ENCODE measurements at places on chromosomes 7 and 10. TPM values are rescaled to one million over a fixed set of nuclear protein-coding genes. Genes with fewer than 3 reads are reported as not detected.

DNA sequence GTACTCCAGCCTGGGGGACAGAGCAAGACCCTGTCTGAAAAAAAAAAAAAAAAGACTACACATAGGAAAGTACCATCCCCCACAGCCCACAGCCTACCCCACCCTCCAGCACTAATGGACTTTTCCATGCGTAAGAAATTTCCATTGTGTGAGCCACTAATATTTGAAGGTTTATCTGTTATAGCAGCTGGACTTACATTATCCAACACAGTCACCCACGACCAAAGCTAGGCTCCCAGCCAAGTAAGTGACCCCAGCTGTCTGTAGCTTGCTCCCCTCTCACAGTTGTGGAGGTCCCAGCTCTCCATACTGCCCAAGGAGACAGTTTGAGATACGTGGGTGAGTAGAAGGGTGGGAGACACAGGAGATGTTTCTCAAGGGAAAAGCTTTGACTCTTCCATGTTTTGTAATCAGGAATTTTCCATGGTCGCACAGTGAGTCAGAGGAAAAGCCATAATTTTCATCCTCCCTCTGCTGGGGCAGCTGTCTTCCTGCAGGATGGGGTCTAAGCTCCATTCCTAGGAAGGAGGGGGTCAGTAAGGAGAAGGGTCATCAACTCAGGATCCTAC, 57.4 kb downstream of the CAV1 start:
- no peaks in the 10 kb centered on the region for H3K36me3 ChIP-seq
- no peaks in the 10 kb centered on the region for H3K27me3 ChIP-seq
- no peak overlapping the region for H3K27ac ChIP-seq

DNA sequence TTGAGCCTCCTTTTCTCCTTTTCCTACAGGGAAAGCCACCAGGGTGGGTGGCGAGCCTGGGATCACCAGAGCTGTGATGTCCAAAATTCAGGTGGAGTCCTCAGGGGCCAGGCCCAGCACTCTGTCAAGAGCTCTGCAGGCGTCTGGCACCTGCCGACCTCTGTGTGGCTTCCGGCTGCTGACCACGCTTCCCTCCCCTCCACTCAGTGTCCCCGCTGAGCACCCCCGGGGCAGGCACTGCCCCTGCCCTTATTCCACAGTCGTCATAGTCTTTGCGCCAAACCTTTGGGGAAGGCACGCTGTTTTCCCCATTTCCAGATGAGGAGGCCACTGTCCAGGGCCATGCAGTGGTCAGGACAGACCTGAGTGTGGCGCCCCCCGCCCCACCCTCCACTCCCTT, 7.5 kb downstream of the MTG1 start:
- H3K4me3 ChIP-seq: no peak overlapping the region
- H3K27ac ChIP-seq: peak overlapping the region; percentile 46
- H3K4me1 ChIP-seq: peaks cover 51% of the 10 kb centered on the region
- peaks cover 63% of the 10 kb centered on the region for H3K36me3 ChIP-seq
- H3K27me3 ChIP-seq: no peaks in the 10 kb centered on the region
- peak; percentile 6 for DNase-seq

- no peak overlapping the region for H3K4me3 ChIP-seq
- H3K36me3 ChIP-seq: no peaks in the 10 kb centered on the region
- H3K27ac ChIP-seq: no peak overlapping the region
Observed at GRCh38 chr10:60753152-60753551, 25.1 kb upstream of the CDK1 start.

DNA sequence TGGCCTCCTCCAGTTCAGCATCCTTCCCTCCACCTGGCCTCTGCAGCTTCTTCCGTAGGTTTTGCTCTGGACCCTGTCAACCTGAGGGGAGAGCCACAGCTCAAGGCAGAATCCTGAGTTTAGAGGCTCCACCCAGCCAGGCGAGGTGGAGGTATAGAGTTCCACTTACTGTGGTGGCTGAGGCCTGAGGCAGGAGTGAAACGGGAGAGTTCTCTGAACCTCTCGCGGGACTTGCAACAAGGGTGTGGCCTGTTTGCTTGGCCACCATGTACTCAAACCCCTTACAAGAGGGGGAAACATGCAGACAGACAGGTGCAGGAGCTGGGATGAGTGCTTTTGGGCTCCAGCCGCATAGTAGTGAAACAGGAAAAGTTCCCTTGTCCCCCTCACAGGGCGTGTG, 154.0 kb upstream of the C7orf33 start:
- H3K4me3 ChIP-seq: no peak overlapping the region
- H3K4me1 ChIP-seq: no peaks in the 10 kb centered on the region
- DNase-seq: no peak

- no peaks in the 10 kb centered on the region for H3K27me3 ChIP-seq
- no peaks in the 10 kb centered on the region for H3K36me3 ChIP-seq
- no peak overlapping the region for H3K4me3 ChIP-seq
- no peaks in the 10 kb centered on the region for H3K4me1 ChIP-seq
- no peak overlapping the region for H3K27ac ChIP-seq
Observed at GRCh38 chr7:154409703-154410311, 357.6 kb downstream of the DPP6 start.

TTYH3 gene
- 13.5 TPM for total RNA-seq

TRIM50 gene
- total RNA-seq: not detected

INPP5A gene
- total RNA-seq: 7.4 TPM
